Naive thymus-derived CD4-positive, alpha-beta T cell (primary cell): ENCODE measurements at places on chromosomes 2 and 18. TPM values are rescaled to one million over a fixed set of nuclear protein-coding genes. Genes with fewer than 3 reads are reported as not detected.

DNA sequence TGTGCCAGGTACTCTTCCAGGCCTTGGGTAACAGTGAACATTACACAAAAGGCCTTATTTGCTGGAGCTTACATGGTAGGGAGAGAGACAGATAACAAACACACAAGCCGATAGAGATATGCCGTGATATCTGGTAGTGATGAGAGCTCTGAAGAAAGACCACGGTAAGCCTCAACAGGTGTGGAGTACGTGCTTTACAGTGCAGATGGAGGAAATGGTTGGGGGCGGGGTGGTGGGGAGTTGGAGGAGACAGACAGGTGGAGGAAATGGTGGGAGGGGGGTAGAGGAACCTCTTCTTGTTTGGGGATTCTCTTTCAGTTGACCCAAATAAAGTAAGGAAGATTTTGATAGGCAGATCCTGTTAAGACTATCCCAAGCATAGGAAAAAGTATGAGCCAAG is 141.1 kb upstream of the ALPP start:
- no peaks in the 10 kb centered on the region for H3K36me3 ChIP-seq
- DNase-seq: no peak
- H3K4me1 ChIP-seq: no peaks in the 10 kb centered on the region
- H3K4me3 ChIP-seq: no peak overlapping the region

DNA sequence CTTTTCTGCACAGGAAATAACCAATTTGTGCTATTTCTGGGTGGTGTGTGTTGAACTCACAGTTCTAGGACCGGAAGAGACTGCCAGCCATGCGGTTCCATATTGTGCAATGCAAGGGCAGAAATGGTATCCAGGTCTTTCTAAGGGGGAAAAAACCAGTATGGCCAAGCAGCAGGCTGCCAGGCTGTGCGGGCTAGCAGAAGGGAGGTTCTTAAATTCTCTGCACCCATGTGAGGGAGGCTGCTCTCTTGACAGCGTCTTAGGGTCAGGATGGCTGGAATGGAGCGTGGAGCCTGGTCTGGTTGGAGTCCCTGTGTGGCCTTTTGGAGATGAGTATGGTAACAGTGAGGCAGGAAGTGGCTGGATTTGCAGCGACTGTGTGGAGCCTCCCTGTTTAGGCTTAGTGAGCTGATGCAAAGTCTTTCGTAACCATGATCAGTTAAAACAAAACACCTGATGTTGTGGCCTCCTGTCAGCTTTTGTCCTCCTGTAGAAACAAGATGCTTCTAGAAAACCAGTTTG is 52.6 kb downstream of the NCK2 start:
- H3K4me1 ChIP-seq: peaks cover 93% of the 10 kb centered on the region
- no peak for DNase-seq
- H3K4me3 ChIP-seq: peak overlapping the region; percentile 34

DNA sequence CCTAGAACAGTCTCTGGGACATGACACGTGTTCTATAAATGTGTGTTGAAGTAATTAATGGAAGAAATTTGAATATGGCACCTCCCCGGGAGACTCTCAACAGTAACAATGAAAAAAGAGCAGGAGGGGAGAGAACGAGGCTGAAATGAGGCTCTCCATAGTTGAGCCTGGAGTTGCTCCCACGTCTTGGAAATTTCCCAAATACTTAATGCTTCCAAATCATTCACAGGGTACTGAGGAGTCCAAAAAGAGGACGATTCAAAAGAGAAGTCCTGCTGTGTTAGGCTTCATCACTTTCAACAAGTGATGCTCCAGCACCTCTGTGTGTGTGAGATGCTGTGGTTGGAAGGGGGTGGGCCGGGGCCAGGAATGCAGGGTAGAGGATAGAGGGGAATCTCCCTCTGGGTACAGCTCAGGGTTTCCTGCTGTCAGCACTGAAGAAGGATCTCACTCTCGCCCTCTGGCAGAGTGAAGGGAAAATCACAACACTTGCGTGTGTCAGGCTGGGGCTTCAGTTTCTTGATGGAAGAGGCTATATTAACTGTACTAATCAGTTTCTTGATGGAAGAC is 18.1 kb upstream of the ZNF407 start:
- H3K4me1 ChIP-seq: no peaks in the 10 kb centered on the region
- no peak for DNase-seq
- H3K27ac ChIP-seq: no peak overlapping the region
- no peaks in the 10 kb centered on the region for H3K36me3 ChIP-seq
- H3K27me3 ChIP-seq: no peaks in the 10 kb centered on the region

GRCh38 chr2:46667945-46668344 is 188.6 kb downstream of the TMEM247 start:
- H3K36me3 ChIP-seq: no peaks in the 10 kb centered on the region
- H3K27me3 ChIP-seq: no peaks in the 10 kb centered on the region
- no peak for DNase-seq
- H3K4me3 ChIP-seq: no peak overlapping the region

DNA sequence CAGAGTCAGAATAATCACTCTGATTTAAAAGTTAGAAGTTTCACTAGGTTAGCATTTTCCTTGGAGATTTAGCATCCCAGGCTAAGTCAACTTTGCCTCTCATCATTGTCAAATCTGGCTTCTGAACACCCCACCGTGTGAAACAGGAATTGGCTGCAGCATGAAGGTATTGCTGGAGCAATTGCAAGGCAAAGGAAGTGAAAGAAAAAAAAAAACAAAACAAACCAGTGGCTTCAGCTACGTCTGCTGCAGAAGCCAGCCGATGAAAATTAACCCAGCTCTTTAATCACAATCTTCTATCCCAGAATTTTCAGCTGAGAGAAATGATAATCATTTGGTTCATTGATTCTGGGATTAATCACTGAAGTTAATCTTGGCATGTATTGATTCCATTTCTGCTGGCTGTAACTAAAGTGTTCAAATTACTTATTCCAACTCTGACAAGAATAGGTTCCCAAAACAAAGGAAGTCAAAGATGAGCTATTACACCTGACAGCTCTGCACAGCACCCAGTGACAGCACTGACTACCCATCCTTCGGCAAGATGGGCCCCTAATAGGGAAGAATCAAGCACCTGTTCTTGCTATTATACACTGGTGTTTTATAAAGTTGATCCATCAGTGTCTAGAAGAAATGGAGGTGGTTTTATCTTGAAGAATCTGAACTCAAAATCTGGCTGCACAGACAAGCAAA is 42.7 kb upstream of the REG3G start:
- H3K27me3 ChIP-seq: no peaks in the 10 kb centered on the region
- no peaks in the 10 kb centered on the region for H3K36me3 ChIP-seq
- no peak overlapping the region for H3K4me3 ChIP-seq
- H3K27ac ChIP-seq: no peak overlapping the region

- no peaks in the 10 kb centered on the region for H3K4me1 ChIP-seq
- DNase-seq: no peak
- no peaks in the 10 kb centered on the region for H3K27me3 ChIP-seq
- no peak overlapping the region for H3K4me3 ChIP-seq
- no peak overlapping the region for H3K27ac ChIP-seq
- no peaks in the 10 kb centered on the region for H3K36me3 ChIP-seq
Observed at GRCh38 chr2:129483366-129483765, 496.1 kb upstream of the RAB6C start.

GRCh38 chr18:11148680-11149440 is 509 bp downstream of the PIEZO2 start:
- H3K4me1 ChIP-seq: no peaks in the 10 kb centered on the region
- H3K36me3 ChIP-seq: no peaks in the 10 kb centered on the region
- no peak for DNase-seq

DNA sequence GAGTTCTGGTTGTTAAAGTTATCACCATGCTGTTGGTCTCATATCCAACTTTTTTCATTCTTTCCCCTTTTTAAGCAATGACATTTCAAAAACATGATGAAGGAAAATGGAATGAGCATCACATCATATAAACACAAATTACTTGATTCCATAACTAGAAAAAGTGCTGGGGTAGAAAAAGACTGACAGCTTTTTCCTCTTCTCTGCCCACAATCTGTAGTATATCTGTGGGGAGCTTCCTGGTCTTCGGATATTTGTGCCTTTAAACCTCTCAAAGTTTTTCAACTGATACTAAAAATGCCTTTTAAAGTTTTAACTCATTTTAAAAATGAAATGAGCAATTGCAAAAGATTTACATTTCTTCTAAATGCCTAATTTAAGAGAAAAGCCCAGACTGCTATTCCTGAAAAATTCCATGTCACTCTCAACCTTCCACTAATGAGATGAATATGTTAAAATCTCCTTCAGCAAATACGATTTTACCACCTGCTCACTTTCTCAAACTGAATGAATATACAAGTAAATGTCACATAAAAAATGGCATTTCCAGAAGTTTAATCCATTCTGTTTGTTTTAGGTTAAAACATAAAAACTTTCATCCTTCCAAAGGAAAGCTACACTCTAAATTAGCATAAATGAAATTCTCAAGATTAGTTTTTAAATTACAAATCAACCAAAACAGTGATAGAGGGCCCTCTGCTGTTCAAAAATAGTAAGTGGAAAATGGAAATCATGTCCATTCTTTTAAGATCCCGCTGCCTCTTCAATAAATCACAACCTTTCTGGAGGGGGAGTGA is 2.1 kb downstream of the DNAH7 start:
- no peak overlapping the region for H3K4me3 ChIP-seq
- H3K36me3 ChIP-seq: no peaks in the 10 kb centered on the region
- peak; percentile 40 for DNase-seq
- H3K27ac ChIP-seq: no peak overlapping the region
- H3K4me1 ChIP-seq: peaks cover 6% of the 10 kb centered on the region
- peaks cover 3% of the 10 kb centered on the region for H3K27me3 ChIP-seq

DNA sequence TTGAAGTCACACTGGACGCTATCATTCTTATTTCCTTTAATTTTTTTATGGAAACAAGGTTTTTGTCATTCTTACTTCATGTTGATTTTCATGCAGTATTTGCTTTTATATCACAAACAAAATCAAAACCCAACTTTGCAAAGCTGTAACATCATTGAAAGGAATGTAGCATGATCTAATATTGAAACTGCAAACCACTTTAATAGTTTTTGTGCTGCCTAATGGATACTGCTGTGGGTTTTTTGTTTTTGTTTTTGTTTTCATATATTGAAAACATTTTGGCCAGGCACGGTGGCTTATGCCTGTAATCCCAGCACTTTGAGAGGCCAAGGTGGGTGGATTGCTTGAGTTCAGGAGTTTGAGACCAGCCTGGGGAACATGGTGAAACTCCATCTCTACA is 81.6 kb downstream of the MAP2 start:
- H3K27me3 ChIP-seq: no peaks in the 10 kb centered on the region
- no peaks in the 10 kb centered on the region for H3K36me3 ChIP-seq
- no peak overlapping the region for H3K27ac ChIP-seq
- no peak overlapping the region for H3K4me3 ChIP-seq
- no peaks in the 10 kb centered on the region for H3K4me1 ChIP-seq

The ACKR3 gene
- total RNA-seq: 3.1 TPM

The IL1F10 gene
- not detected for total RNA-seq

The DNER gene
- total RNA-seq: not detected

The ATP9B gene
- 79.4 TPM for total RNA-seq

The FAM124B gene
- not detected for total RNA-seq

The XDH gene
- not detected for total RNA-seq

The VAMP5 gene
- 37.0 TPM for total RNA-seq
